ENCODE measurements at places on chromosomes 6 and 20. TPM values are rescaled to one million over a fixed set of nuclear protein-coding genes. Genes with fewer than 3 reads are reported as not detected.

DNA sequence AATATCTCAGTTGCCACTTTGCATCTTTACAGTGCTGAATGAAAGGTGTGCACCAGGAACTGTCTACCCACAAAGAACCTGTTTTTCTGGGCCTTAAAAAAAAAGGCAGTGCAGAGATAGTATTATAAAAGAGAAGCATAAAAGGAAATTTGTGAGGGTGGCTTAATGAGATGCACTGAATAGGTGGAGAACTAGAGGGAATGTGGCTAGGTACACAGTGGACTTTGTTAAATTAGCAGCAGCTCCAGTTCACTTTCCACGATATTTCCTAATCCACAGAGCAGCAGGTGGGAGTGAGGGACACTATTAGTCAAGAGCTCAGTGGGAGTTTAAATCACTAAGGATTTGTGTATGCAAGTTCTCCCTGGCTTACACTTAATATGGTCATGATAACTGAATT is 38.8 kb downstream of the MAP7 start:
- no peaks in the 10 kb centered on the region for H3K4me1 ChIP-seq
- H3K27me3 ChIP-seq, result no peaks in the 10 kb centered on the region
- no peak overlapping the region for H3K27ac ChIP-seq
- H3K36me3 ChIP-seq, result no peaks in the 10 kb centered on the region
- no peak overlapping the region for H3K4me3 ChIP-seq
- no peak for DNase-seq

The HTR1B gene
- total RNA-seq, result not detected

DNA sequence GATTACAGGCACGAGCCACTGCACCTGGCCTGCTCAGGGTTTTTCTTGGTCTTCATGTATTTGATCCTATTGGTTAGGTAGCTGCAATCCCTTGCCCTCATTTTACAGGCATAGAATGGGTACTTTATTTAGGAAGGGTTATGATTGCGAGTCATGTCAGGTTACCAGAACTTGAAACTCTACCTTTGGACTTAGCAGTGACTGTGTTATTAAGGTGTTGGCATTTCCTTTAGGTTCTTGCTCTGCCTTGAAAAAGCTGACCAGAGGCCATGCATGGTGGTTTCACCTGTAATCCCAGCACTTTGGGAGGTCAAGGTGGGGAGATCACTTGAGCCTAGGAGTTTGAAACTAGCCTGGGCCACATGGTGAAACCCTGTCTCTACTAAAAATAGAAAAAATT is 24.5 kb downstream of the JARID2 start:
- no peaks in the 10 kb centered on the region for H3K36me3 ChIP-seq
- peaks cover 56% of the 10 kb centered on the region for H3K4me1 ChIP-seq
- no peak for DNase-seq
- no peak overlapping the region for H3K4me3 ChIP-seq
- H3K27ac ChIP-seq, result no peak overlapping the region

DNA sequence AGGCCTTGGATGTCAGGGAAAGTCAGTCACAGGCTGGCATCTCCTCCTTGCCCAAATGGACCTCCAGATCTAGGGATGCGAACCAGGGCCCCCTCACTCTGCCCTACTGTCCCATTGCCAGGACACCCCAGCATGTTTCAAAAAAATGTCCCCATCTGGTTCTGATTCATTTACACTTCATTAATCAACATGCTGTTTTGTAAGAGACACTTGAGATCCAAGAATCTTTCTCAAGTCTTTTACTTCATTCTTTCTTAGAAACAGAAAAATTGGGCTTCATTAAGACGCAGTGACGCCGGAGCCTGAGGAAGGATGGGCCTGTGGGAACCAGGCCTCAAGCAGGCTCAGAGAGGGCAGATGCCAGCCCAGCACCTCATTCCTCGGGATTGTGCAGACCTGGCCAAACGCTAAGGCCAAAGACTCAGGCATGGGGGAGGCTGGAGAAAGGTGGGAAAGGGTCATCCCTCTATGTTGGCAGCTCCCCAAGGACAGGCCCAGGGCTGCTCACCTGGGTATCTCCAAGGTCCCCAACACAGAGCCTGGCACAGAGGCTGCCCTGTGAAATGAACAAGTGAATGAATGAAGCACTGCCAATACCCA is 3.8 kb downstream of the RSPO4 start:
- H3K4me3 ChIP-seq, result no peak overlapping the region
- no peaks in the 10 kb centered on the region for H3K36me3 ChIP-seq
- DNase-seq, result no peak
- no peak overlapping the region for H3K27ac ChIP-seq
- H3K4me1 ChIP-seq, result no peaks in the 10 kb centered on the region

DNA sequence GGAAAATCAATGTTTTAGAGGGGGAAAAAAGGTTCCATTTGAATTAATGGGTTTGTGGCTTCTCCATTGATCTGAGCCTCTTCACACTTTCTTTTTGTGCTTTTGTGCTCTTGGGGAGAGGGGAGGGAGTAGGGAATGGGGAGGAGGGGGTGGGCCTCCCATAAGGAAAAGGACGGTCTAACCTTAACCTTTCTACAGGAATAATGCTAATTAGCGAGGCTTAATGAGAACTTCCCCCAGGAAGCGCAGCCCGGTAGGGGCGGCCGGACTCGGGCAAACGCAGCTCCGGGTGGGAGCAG is 103.0 kb downstream of the NOL4L start:
- H3K4me1 ChIP-seq, result no peaks in the 10 kb centered on the region
- peak overlapping the region; percentile 75 for H3K4me3 ChIP-seq
- DNase-seq, result no peak
- H3K36me3 ChIP-seq, result no peaks in the 10 kb centered on the region
- peak overlapping the region; percentile 75 for H3K27ac ChIP-seq

DNA sequence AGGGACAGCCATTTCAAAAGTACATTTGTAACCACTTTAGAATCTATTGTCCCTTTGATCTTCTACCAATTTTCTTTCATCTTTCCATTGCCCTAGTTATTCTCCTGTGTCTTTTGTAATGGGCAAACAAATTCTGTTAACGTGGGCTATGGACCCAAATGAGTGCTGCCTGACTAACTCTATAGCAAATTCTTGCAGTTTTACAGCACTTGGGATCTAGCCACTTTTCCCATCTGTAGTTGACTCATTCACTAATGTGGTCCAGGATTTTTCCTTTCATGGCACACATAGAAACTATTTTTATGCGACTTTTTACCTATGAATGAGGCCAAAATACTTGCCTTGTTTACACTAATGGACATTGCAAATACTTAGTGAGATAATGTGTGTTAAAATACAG is 52.0 kb downstream of the GRIK2 start:
- no peak overlapping the region for H3K27ac ChIP-seq
- H3K4me1 ChIP-seq, result no peaks in the 10 kb centered on the region
- H3K4me3 ChIP-seq, result no peak overlapping the region
- DNase-seq, result no peak

GRCh38 chr20:53995949-53996348 is 74.4 kb downstream of the BCAS1 start:
- H3K27ac ChIP-seq, result no peak overlapping the region
- H3K36me3 ChIP-seq, result no peaks in the 10 kb centered on the region
- DNase-seq, result no peak
- H3K4me3 ChIP-seq, result no peak overlapping the region
- H3K4me1 ChIP-seq, result no peaks in the 10 kb centered on the region
- no peaks in the 10 kb centered on the region for H3K27me3 ChIP-seq

The SLC22A2 gene
- total RNA-seq, result not detected

The HLA-DMB gene
- total RNA-seq, result 12.9 TPM

DNA sequence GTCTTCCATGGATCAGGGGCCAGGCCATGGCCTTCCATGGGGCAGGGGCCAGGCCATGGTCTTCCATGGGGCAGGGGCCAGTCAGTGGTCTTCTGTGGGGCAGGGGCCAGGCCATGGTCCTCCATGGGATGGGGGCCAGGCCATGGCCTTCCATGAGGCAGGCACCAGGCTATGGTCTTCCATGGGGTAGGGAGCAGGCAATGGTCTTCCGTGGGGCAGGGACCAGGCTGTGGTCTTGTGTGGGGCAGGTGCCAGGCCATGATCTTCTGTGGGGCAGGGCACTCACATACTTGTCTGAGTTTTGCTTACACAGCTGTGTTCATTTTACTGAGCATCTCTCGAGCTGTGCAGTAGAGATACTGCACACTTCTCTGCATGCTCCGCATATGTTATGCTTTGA is 57.3 kb upstream of the THBS2 start:
- no peak overlapping the region for H3K4me3 ChIP-seq
- H3K27ac ChIP-seq, result no peak overlapping the region
- H3K4me1 ChIP-seq, result no peaks in the 10 kb centered on the region

- H3K27me3 ChIP-seq, result no peaks in the 10 kb centered on the region
- no peak overlapping the region for H3K27ac ChIP-seq
- no peaks in the 10 kb centered on the region for H3K36me3 ChIP-seq
- no peak for DNase-seq
- H3K4me3 ChIP-seq, result no peak overlapping the region
Measured at GRCh38 chr20:34055290-34055689, 56.8 kb downstream of the EIF2S2 start.

The ABT1 gene
- 7.3 TPM for total RNA-seq

The TMEM151B gene
- total RNA-seq, result 0.11 TPM

The SHLD1 gene
- total RNA-seq, result 4.7 TPM

GRCh38 chr6:121800047-121800446 is 364.6 kb downstream of the GJA1 start:
- H3K27ac ChIP-seq, result no peak overlapping the region
- no peak overlapping the region for H3K4me3 ChIP-seq
- H3K4me1 ChIP-seq, result no peaks in the 10 kb centered on the region
- H3K36me3 ChIP-seq, result no peaks in the 10 kb centered on the region

GRCh38 chr6:20211941-20212391 is 303 bp downstream of the MBOAT1 start:
- H3K4me3 ChIP-seq, result peak overlapping the region; percentile 68
- H3K27ac ChIP-seq, result peak overlapping the region; percentile 94
- peaks cover 46% of the 10 kb centered on the region for H3K4me1 ChIP-seq
- no peak for DNase-seq
- no peaks in the 10 kb centered on the region for H3K27me3 ChIP-seq

GRCh38 chr6:167056370-167056769 is 57.2 kb downstream of the CEP43 start:
- no peaks in the 10 kb centered on the region for H3K36me3 ChIP-seq
- DNase-seq, result no peak
- no peaks in the 10 kb centered on the region for H3K27me3 ChIP-seq
- no peaks in the 10 kb centered on the region for H3K4me1 ChIP-seq

The TBC1D32 gene
- 5.5 TPM for total RNA-seq

DNA sequence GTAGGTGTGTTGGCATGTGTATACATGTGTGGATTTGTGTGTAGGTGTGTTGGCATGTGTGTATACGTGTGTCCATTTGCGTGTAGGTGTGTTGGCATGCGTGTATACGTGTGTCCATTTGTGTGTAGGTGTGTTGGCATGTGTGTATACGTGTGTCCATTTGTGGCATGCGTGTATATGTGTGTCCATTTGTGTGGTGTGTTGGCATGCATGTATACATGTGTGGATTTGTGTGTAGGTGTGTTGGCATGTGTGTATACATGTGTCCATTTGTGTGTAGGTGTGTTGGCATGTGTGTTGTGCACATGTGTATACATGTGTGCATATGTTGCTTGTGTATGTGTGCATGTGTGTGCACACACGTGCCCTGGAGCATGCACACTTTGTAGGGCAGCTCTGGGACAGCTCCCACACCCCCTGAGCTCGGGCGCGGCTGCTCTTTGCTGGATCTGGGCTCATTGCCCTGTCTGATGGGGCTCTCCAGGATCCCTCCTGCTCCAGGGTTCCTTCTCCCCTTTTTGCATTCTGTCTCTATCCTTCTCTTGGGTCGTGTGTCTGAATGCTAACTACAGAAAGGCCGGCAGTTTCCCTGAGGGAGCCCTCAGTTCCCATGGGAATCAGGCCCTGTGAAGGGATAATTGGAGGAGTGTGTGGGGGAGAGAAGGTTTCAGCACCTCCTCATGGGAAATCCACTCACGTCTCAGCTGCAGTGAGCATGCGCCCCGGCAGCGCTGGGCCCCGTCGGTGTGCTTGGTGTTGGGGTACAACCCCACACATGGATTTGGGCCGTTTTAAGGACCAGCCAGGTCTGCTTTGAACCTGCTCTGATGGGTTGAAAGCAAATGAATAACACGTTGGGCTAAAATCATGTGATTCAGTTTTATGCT is 102.0 kb downstream of the ERMARD start:
- H3K27me3 ChIP-seq, result no peaks in the 10 kb centered on the region
- no peaks in the 10 kb centered on the region for H3K4me1 ChIP-seq
- H3K27ac ChIP-seq, result no peak overlapping the region
- H3K36me3 ChIP-seq, result no peaks in the 10 kb centered on the region
- peak; percentile 7 for DNase-seq
- H3K4me3 ChIP-seq, result no peak overlapping the region

DNA sequence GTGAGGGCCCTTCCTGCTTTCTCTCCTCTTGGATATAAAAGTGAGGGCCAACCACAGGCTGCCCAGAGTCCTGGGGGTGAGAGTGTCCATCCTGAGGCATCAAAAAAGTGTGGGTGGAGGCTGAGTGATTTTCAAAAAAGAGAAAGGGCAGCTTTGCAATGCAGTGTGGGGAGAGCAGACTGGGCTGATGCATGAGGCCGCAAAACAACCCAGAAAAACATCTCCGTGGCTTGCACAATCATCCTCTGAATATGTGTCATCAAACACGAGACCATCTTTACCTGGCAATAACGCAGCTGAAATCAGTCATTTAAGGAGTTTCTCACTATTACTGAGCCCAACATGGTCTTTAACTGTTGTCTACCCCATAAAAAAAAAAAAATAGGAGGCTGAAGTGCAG is 191.2 kb upstream of the SOX4 start:
- no peaks in the 10 kb centered on the region for H3K4me1 ChIP-seq
- no peak for DNase-seq
- no peaks in the 10 kb centered on the region for H3K36me3 ChIP-seq
- H3K4me3 ChIP-seq, result no peak overlapping the region
- H3K27ac ChIP-seq, result no peak overlapping the region

The RNF182 gene
- total RNA-seq, result 0.83 TPM

DNA sequence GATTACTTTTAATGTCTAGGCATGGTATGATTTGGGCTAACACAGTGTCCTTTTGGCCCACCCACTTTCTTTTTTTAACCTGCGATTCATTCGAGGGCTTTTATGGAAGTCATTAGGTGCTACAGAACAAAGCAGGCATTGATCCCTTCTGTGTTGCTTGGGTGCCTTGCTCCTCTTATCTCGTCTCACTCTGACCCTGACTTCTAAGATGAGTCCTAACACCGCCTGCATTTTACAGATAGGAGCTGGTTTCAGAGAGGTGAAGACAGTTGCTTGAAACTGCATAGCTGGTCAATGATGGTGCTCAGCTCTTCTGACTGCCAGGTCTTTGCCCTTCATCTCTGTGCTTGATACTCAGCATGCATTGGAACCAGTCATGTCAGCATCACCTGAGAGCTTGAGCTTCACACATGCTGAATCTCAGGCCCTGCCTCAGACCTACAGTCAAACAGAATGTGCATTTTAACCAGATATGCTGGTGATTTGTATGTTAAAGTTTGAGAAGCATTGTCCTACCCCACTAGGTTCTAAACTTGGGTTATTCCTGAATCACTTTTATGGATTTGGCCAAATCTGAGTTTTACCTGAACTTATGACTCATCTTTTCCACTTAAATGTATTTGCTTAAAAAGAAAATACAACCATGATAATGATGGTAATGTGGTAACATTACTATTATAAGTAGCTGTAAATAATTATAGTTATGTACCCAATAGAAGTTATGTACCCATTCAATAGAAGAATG is 142.3 kb downstream of the PLCB4 start:
- H3K4me1 ChIP-seq, result peaks cover 17% of the 10 kb centered on the region
- no peak for DNase-seq
- no peak overlapping the region for H3K4me3 ChIP-seq
- H3K36me3 ChIP-seq, result no peaks in the 10 kb centered on the region

GRCh38 chr6:111610548-111611172 is 5.0 kb upstream of the TRAF3IP2 start:
- no peaks in the 10 kb centered on the region for H3K27me3 ChIP-seq
- H3K4me3 ChIP-seq, result no peak overlapping the region
- H3K36me3 ChIP-seq, result no peaks in the 10 kb centered on the region
- DNase-seq, result no peak
- peaks cover 5% of the 10 kb centered on the region for H3K4me1 ChIP-seq

GRCh38 chr6:119197271-119197670 is 118.8 kb upstream of the FAM184A start:
- DNase-seq, result no peak
- no peak overlapping the region for H3K4me3 ChIP-seq
- H3K4me1 ChIP-seq, result no peaks in the 10 kb centered on the region

The RAET1L gene
- not detected for total RNA-seq
